ENCODE measurements at places on chromosomes 12 and 14.

DNA sequence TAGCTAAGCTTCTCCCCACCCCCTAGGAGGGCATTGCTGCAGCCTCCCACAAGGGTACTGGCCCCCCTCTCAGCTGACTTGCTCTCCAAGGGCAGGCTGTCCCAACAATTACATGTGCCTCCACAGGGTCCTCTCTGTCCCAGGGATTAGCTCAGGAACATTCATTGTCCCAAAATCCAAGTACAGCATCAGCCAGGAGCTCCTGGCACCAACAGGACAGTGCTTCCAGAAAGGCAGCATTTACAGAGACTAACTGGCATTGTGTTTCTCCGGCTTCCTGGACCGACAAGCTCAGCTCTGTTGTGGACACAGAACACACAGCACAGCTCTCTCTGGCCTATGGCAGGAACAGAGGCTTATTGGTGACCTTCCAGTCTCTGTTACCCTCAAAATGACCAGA, 21.7 kb downstream of the ABCD4 start:
- no peaks in the 10 kb centered on the region for H3K4me1 ChIP-seq
- H3K27me3 ChIP-seq, result no peaks in the 10 kb centered on the region
- H3K36me3 ChIP-seq, result peaks cover 32% of the 10 kb centered on the region

DNA sequence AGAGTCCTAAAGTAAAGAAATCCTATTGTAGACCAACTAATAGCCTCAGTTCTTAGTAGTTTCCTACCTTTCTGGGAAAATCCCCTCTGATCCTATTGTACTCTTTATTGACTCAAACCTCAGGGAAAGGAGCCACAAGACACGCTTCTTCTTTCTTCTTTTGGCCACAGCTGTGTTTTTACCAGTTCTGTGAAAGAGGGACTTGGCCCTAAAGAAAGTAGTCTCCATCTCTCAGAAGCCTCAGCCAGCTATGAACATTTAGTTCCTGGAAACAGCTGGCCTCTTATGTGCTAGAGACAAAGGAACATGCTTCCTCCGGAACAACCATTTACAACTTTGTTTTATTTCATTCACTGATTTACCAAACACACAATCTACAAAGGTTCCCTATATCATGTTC, 66.1 kb upstream of the ARID2 start:
- H3K4me1 ChIP-seq, result no peaks in the 10 kb centered on the region
- H3K36me3 ChIP-seq, result no peaks in the 10 kb centered on the region
- DNase-seq, result no peak
- no peak overlapping the region for H3K4me3 ChIP-seq

- H3K36me3 ChIP-seq, result no peaks in the 10 kb centered on the region
- H3K27ac ChIP-seq, result no peak overlapping the region
- no peak for DNase-seq
- no peaks in the 10 kb centered on the region for H3K27me3 ChIP-seq
Observed at GRCh38 chr12:89194683-89195082, 157.6 kb downstream of the DUSP6 start.

- peaks cover 26% of the 10 kb centered on the region for H3K4me1 ChIP-seq
- DNase-seq, result no peak
- H3K4me3 ChIP-seq, result no peak overlapping the region
- peaks cover 4% of the 10 kb centered on the region for H3K36me3 ChIP-seq
- H3K27ac ChIP-seq, result no peak overlapping the region
Observed at GRCh38 chr14:22685467-22685866, 41.3 kb upstream of the OR6J1 start.

Measured in chondrocyte (in vitro differentiated cells).